ENCODE measurements at places on chromosomes 7 and 10.
A peak's percentile ranks its signal among the peaks of the same experiment; 100 is the strongest.

DNA sequence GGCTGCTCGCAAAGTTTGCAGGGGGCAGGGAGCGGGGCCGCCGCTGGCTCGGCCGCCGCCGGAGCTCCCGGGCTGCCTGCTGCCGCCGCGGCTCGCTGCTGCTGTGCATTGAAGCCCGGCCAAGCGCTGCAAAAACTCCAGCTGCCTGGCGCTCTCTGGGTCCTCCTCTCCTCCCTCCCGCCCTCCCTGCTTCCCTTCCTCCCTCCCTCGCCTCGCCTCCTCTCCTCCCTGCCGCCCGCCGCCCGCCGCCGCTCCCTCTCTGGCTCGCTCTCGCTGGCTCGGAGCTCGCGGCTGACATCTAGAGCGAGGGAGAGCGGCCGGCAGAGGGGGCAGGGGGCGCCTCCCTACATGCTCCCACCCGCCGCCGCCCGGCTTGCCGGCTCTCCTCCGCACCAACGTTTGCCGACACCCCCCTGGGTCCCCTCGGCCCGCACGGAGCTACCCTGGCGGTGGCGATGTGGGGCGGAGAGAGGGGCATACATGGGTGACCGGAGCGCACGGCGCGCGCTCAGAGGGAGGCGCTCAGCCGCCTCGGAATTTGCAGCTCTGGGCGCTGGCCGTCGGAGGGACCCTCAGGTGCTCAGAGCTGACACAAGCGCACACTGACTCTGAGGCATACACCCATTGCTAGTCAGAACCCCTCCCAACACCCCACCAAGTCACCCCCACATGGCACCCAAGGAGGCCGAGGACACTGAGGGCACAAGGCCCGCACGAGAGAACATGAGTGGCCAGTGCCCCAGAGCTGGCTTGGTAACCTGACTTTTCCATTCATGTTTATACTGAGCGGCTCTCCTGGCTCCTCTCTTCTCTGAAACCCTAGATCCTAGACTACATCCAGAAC is 1.2 kb upstream of the PLXNA4 start:
- peak; percentile 53 for DNase-seq

DNA sequence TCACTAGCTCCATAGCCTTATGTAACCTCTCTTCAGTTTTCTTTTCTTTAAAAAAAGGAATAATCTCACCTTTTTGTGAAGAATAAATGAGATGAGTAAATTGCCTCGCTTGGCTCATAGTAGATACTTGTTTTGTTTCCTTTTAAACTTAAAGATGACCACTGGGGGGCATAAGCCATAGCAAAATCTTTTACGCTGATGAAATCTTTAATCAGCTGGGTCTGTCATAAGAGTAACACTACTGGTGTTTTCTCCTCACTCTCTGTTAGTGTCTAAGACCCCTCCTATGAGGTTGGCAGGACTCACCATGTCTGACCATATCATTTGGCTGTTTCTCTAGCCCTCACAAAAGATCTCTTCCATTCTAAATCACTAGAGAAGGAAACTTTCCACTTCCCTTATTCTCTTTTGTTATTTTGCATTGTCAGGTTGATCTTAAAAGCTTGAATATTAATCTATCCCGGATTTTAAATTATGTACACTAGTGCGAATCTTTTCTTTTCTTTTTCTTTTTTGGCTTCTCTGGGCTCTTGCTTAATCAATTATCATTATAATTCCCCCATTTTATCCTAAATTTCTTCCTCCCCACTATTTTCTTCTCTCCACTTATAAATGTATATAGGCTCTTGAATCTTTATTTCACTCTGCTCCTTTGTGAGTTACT is 12.5 kb downstream of the STAG3 start:
- DNase-seq: no peak

DNA sequence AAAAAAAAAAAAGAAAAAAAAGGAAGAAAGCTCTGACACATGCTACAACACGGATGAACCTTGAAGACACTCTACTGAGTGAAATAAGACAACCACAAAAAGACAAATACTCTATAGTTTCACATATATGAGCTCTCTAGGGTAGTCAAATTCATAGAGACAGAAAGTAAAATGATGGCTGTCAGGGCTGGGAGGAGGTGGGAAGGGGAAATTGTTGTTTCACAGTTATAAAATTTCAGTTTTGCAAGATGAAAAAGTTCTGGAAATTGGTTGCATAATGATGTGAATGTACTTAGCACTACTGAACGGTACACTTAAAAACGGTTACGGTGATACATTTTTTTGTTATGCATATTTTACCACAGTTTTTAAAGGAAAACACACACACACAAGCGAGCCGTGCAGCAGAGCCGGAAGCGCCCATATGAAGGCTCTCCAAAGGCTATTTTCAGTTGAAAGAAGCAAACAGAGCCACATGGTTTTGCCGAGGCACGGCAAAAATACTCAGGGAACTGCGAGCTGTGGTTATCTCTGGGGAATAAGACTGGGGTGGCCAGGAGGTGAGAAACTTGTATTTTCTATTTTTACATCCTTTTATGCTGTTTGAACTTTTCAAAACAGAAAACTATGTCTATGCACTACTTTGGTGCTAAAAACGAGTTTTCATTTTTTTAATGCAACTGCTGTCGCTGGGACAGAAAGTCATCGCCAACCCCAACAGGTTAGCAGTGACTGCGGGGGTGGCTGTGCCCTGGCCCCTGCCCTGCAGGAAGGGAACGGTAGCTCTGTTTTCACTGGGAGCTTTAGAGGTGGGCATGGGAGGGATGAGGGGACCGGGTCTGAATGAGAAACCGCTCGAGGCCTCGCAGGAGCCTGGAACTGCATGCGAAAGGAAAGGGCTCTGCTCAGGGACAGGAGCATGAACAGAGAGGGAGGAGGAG is 132.9 kb downstream of the OAT start:
- DNase-seq: no peak

GRCh38 chr10:5254488-5254887 is 57.9 kb downstream of the AKR1C4 start:
- DNase-seq: no peak

DNA sequence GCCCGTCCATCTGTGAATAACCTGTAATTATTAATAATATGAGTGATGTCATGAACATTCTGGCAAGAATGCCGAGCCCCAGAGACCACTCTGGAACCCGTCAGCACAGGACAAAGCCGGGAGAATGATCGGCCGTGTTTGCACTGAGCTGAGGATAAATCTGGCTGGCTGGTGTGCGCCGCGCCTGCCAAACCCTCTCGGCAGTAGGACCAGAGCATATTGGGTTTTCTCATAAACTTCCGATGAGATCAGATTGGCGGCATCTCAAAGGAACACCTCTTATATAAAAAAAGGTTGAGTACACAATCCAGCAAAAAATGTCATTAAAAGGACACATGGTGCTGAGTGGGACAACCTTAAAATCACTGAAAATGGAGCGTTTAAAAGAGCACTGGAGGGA is 296.0 kb upstream of the MKI67 start:
- no peak for DNase-seq

DNA sequence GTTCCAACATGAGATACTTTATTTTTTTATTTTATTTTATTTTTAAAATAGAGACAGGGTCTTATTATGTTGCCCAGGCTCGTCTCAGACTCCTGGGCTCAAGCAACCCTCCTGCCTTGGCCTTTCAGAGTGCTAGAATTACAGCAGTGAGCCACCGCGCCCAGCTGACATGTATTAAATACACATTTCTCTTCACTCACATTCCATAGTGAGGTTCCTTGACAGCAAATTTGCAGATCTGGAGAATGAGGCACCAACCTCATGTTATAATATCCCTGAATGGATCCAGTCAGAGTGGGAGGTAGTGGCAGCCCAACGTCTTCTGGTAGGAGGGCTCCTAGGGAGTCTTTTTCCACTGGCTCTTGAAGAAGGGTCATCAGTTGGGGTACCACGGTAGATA is 46.1 kb downstream of the OGDH start:
- no peak for DNase-seq

DNA sequence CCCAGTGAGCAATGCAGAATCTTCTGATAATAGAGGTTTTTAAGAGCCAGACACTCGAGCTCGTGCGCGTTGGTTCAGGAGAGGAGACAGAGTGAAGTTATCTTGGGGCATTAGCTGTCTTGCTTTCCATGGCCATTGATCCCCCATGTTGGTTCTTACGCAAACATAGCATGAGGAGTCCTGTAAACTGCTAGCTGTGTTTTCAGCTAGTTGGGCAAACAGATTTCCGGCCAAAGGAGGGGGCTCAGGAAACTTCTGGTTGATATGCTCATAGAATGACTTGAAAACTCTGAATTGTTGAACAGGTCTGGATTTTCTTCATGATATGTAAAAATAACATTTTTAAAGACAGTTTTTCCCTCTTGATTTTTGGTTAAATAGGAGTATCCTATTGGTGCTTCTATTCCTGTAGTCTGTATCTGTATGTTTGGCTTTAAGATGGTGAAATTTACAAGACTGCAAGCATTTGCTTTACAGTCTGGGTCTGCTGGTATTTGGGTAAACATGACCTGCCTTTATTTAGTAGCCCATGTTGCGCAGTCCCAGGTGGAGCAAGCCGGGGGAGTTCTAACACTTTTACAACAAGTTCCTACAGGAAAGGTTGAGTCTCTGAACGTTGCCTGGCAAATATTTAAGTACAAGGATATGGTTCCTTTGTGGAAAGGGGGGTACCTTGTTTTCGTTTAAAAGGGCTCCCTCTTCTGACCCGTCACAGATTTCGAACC is 218.4 kb upstream of the KCND2 start:
- DNase-seq: no peak

- DNase-seq: no peak
Observed at GRCh38 chr10:8297959-8298358, 243.5 kb downstream of the GATA3 start.

All from NCI-H187 treated with DMSO at 0.1 percent for 48 hours (cell line).